ENCODE measurements at places on chromosomes 3 and 15.
A peak's percentile ranks its signal among the peaks of the same experiment; 100 is the strongest.

DNA sequence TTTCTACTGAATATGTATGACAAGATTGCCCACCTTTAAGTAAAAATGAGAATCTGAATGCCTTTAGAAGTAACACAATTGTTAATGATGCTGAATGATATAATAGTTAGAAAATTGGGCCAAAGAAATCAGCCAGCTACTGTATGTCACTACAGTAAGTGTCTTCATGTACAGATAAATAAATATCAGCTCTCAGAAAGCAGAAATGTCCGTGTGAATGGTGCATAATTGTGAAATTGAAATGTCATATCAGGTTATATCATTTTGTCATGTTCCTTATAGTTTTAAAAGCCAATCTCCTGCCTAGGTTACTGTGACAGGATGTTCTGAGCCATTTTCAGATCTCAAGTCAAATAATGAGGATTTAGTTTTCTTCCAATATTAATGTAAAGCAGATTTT lies 90.6 kb upstream of the SNTN start:
- DNase-seq: no peak

DNA sequence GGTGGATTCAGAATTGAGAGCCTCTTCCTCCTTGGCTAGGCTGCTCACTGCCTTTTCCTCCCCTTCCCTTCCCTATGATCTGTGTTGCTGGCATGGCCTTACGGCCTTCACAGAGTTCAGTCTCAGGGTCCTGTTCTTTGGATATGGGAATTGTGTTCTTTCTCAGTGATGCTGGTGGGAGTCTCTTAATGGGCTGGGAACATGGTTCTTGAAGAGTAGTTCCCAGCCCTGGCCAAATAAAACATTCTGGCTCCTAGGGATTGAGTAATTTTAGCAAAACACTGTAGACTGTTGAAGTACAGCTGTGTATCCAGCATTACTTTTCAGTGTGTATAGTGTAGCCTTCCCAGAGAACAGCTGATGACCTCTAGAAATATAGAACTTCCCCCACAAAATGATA lies 22.6 kb upstream of the FILIP1L start:
- no peak for DNase-seq

DNA sequence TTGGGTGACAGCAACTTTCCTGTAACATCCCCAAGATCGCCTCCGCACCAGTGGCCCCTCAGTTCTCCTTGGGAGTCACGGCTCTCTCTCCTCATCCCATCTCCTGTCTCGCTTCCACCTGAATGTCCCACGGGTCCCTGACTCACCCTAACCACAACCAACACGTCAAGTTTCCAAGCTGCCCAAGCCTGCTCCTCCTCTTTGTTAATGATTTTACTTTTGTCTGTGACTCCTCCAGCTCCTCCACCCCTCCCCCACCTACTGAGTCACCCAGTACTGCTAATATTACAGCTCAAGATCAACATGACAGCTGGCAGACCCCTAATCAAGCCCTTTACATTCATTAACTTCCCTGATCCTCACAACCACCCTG lies 39.3 kb downstream of the BDH1 start:
- DNase-seq: no peak

GRCh38 chr3:94272016-94272415 lies 209.2 kb downstream of the NSUN3 start:
- DNase-seq: no peak

DNA sequence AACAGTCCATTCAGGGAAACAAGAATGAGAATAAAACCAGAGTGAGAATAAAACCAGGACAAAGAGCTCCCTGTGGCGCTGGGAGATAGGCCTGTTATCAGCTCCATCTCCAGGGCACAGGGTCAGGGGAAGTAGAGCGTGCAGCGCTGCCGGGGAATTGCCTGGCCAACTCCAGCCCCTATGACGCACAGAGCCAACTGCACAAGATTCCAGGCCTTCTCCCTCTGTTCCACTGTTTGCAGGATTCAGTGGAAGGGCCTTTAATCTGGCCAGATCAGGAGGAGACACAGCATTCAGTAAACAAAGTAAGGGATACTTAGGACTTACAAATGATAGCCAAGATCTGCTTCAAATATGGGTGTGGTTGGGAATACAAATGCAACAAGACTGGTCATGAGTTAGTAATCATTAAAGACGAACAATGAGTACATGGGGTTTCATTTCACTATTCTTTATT lies 49.4 kb downstream of the ITGB5 start:
- DNase-seq: no peak

DNA sequence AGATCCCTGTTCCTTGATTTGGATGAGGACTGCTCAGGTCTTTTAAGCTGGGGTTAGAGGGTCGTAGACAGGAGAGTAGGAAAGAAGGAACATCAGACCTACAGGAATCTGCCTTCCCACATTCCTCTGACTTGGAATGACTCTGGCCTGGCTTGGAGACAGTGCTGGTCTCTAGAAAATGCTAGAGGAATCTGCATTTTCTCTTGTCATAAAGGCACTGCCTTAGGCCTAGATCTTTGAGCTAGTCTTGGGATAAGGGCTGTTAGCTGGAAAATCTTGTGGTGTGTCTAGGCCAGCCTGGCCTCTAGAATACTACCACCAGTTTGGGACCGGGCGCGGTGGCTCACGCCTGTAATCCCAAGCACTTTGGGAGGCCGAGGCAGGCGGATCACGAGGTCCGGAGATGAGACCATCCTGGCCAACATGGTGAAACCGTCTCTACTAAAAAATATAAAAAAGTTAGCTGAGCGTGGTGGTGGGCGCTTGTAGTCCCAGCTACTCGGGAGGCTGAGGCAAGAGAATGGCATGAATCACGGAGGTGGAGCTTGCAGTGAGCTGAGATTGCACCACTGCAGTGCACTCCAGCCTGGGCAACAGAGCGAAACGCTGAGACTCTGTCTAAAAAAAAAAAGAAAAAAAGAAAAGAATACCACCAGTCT lies 17.3 kb upstream of the BSN start:
- no peak for DNase-seq

DNA sequence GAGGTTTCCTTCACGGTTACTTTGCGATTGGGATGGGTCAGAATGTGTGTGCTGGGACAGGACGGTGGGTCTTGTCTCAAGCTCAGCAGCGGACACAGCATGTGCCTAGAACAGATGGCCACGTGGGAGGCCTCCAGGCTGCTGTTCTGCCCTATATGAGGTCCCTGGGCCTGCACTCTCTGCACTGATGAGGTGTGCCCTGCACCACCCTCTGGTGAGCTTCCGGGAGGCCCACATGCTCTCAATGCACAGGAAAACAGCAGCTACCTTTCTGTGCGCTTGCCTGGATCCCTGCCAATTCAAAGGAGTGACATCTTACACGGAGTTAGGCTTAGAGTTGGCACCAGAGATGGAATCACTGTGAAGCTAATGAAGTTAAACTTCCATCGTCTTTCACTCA lies 59.8 kb downstream of the BOC start:
- peak; percentile 48 for DNase-seq

- DNase-seq: no peak
These were observed 39.8 kb downstream of the CCDC12 start for GRCh38 chr3:46936733-46937250.

- no peak for DNase-seq
These were observed 115.6 kb downstream of the FNDC3B start for GRCh38 chr3:172154768-172155664.

GRCh38 chr3:94356581-94356980 lies 293.7 kb downstream of the NSUN3 start:
- DNase-seq: no peak

DNA sequence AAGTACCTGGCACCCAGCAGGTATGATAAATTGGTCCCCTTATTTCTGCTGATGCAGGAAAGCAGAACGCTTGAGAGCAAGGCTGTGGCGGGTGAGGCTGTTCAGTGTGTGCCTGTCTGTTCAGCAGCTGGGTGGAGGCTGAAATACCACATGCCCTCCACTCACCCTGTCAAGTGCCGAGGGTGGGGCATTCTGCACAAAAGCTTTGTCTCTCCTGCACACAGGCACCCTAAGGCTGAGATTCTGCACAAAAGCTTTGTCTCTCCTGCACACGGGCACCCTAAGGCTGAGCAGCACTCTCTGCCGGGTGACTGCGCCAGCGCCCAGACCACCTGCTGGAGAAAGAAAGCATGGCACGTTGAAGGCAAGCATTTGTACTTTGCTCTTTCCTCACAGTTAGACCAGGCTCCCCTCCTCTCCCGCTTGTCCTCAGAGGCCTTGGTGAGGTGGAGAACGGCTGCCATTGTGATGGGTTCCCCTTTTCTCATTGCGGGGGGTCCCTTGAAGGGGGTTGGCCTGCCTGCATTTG lies 97.5 kb downstream of the BDH1 start:
- no peak for DNase-seq

GRCh38 chr3:125302932-125303331 lies 72.2 kb downstream of the ZNF148 start:
- DNase-seq: no peak

DNA sequence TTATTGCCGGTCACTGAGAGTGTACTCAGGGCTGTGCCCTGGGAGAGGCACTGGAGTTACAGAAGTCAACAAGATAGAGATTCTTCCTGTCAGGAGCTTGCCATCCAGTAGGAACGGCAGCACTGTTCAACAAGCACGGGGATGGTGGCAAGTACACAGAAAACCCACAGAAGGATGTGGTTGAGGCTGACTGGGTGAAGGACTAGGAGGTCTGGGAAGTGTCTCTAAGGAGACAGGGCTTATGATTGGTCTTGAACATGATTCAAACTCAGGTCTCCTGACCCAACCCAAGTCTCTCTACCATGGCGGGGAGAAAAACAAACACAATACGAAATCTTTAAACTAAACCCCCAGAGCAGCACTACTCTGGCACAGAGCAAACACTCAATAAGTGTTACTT lies 37.6 kb downstream of the ERICH6 start:
- no peak for DNase-seq

- DNase-seq: no peak
These were observed 130.9 kb downstream of the ASB7 start for GRCh38 chr15:100733101-100733842.

DNA sequence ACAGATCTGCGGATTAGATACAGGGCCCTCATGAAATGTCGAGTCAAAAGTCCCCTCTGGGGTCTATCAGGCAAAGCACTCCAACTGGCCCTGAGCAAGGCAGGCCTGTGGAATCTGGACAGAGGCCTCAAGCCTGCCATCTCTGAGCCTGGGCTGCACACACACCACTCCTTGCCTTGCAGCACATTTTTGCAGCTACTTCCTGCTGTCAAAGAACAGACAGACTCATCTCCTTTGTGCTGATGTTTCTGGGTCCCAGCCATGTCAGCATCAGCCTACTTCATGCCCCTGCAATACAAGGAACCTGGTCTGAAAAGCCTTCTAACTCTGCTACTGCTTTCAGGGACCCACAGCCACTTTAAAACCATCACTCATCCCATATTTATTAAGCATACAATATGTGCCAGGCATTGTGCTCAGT lies 60.6 kb upstream of the IL12A start:
- no peak for DNase-seq

DNA sequence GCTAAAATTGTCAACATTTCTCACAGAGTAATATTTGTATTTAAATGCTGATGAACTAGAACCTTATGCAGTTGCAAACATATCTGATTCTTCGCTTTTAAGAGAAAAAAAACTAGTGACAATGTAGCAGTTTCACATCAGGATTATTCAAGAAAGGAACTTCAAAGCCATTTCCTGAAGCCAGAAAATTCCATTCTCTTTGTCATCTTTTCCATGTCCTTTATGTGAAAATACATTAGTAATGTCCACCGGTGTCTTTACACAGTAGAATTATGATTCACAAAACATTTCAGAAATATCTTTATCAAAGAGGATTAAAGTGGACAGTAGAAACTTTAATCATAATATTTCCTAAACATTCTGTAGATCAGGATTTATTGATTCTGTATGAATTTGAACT lies 12.7 kb upstream of the LXN start:
- no peak for DNase-seq

- DNase-seq: no peak
These were observed 40.3 kb downstream of the SLC6A20 start for GRCh38 chr3:45756055-45756454.

DNA sequence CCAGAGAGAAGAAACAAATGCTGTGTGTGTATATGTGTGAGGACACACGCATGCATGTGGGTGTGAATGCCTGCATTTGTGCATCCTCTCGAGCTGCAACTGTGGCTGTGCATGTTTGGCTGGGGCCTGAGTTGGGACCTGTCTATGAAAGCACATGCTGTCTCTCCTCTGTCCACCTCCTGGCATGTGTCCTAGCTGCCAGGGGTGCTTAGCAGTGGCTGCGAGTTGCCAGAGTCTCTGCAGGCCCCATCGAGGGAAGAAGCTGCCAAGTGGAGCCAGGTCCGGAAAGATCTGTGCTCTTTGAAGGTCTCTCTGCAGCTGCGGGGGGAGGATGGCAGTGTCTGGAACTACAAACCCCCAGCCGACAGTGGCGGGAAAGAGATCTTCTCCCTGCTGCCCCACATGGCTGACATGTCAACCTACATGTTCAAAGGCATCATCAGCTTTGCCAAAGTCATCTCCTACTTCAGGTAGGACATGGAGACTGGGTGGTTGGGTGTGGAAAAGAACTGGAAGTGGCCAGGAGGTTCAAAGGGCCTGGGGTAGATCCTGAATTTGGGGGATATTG lies 30.7 kb downstream of the NR1I2 start:
- no peak for DNase-seq

- no peak for DNase-seq
These were observed 2.0 kb upstream of the CAPN7 start for GRCh38 chr3:15204005-15204404.

DNA sequence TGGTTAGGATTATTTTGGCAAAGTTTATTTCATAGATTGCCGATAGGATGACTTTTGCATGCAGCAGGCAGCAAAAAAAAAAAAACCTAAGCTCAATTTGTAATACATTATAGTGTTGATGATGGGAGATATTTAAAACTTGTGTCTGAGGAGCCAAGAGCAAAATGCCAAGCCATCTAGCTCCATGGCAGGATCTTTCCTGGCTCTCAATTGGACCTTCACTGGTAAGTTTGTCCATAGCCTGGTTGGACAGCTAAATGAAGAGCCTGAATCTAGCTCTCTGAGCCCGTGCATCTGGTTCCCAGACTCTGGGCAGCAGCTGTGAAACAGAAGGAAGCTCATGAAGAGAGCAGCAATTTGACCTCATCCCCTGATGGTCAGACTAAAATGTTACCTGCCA lies 17.5 kb downstream of the STAC start:
- DNase-seq: no peak

DNA sequence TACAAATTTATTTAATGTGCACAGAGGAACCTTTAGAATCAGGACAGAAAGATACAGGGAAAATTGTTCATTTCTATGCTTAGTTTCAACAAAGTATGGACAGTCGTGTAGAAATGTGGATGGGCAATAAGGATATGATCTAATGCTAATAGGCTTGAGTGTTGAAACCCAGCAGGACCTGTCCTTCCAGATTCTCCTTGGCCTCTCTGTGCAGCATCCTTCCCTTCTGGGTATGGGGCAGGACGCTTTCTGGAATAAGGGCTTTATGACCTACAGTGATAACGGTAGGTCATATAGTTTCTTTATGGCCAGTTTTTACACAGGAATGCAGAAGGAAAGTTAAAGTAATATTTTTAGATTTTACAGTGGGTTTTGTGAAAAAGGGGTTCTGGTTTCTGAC lies 698.1 kb downstream of the SI start:
- DNase-seq: no peak

All from NCI-H774 (cell line).